Nucleus accumbens (tissue), 56 donors: ENCODE measurements at places on chromosomes 11 and 22.

- DNase-seq = no peak
Measured at GRCh38 chr22:17919276-17920144, 104.9 kb downstream of the MICAL3 start.

GRCh38 chr11:133207995-133208394 lies 324.3 kb downstream of the OPCML start:
- no peak for DNase-seq

GRCh38 chr11:66426314-66426713 lies 5.5 kb downstream of the NPAS4 start:
- DNase-seq = no peak

DNA sequence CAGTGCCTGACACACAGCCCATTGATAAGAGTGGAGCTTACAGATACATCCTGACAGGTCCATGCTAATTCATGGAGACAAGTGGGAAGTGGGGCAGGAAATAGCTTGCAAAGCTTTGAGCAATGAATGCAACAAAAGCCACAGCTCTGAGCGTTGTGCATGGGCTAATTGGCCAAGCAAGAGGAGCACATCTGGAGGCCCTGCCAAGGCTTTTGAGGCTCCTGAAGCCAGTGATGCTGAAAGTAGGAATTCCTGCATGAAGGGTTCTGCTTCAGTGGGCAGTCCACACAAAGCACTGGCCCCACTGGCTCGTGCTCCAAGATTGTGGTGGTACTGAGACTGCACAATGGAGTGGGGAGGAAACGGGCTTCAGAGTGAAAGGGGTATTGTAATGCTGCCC lies 103.8 kb upstream of the CSNK2A3 start:
- no peak for DNase-seq

DNA sequence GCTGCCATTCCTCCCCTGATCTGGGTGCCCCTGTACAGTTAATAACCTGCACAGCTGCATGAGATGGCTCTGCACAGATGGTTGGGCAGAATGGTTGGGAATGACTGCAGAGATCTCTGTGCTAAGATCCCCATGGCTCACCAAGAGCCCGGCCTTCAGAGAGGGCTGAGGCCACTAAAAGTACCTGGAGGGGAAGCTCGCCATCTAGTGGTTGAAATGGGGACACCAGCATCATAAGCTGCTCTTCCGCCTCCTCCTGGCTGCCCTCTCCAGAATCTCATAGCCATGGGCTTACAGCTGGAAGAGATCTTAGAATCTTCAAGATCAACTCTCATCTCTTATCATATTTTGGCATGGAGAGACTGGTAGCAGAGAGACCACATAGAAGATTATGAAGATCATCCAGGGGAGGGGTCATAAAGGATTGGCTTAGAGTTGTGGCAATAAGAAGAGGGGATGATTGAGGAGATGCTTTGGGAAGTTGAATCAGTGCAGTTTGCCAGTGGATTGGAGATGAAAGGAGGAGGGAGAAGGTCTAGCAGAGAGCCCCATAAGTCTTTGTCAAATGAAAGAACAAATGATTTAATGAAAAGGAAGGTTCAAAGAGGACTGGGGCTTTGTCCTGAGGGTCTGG lies 22.0 kb upstream of the TLCD5 start:
- no peak for DNase-seq

GRCh38 chr22:49372111-49372529 lies 455.6 kb downstream of the BRD1 start:
- no peak for DNase-seq
